Thymus (tissue), 14 donors: ENCODE measurements at places on chromosomes 1 and 21.

DNA sequence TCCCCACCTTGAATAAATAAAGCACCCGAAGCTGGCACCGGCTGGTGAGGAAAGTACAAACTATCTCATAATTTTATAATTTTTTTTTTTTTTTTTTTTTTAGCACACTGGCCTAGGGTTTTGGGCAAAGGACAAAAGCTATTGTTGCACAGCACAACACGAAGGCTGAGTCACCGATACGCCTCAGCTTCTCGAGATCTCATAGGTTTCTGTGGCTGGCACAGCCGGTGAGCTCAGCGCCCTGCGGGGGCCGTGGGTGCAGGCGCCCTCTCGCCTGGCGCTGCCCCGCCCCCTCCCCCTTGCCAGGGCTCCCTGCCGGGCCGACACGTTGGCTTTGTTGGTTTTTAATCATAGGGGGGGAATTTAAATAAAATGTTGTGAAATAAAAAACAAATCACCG is 17.2 kb downstream of the CASZ1 start:
- H3K4me3 ChIP-seq, result no peak overlapping the region
- no peaks in the 10 kb centered on the region for H3K4me1 ChIP-seq
- H3K27me3 ChIP-seq, result no peaks in the 10 kb centered on the region
- H3K27ac ChIP-seq, result no peak overlapping the region

- H3K36me3 ChIP-seq, result no peaks in the 10 kb centered on the region
- H3K4me1 ChIP-seq, result no peaks in the 10 kb centered on the region
- no peak for DNase-seq
- H3K4me3 ChIP-seq, result no peak overlapping the region
- H3K27ac ChIP-seq, result no peak overlapping the region
Measured at GRCh38 chr1:239826211-239826610, 265.5 kb upstream of the FMN2 start.

DNA sequence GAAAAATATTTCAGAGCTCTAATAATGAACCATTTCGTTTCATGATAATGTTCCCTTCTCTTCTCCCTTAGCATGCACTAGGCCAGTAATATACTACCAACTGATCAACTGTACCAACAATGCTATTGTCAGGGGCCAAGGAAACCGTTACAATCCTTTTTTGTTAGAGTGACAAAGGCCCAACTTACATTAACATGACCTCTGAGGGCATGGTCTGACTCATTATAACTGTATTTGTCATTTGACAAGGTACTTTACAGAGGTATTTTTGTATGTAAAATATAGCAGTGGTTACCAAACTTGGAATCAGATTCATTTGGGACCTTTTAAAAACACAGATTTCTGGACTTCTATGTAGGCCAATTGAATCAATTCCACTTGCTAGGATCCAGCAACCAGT is 102.6 kb upstream of the RRP15 start:
- no peak for DNase-seq
- no peaks in the 10 kb centered on the region for H3K36me3 ChIP-seq
- H3K4me1 ChIP-seq, result no peaks in the 10 kb centered on the region
- H3K4me3 ChIP-seq, result no peak overlapping the region

DNA sequence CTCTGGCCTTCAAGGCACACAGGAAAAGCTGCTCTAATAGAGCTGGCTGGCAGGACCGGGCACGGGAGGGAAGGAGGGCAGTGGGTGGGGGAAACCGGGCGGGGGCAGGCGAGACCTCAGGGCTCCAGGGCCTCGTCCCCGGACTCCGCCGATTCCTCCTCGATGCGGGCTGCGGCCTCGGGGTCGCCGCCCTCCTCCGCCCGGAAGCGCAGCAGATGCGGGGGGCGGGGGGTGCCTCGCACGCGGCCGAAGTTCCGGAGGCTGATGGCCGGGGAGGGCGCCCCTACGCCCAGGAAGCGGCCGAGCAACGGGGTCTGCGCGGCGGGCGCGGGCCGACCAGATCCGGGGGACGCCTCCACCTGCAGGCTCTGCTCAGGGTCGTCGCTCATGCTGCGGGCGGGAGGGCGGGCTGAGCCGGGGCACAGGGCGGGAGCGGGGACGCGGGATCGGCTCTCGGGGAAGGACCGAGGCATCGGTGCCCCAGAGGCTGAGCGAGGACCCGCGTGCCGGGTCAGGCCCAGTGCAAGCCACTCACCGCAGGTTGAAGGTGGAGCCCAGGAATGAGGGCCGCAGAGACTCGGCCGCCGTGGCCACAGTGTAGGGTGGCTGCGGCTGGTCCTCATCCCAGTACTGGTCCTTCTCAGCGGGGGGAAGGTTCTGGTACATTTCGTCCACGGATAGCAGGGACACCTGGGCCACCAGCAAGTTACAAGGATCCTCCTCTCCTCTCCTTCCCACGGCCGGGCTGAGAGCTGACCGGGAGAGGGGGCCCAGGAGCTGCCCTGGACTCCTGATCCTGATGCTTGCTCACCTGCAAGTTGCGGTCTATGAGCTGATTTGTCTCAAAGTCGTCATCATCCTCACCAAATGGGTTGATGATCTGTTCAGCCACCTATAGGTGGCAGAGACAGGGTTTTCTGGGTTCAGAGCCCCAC is 3.6 kb downstream of the BEST4 start:
- DNase-seq, result no peak
- H3K36me3 ChIP-seq, result peaks cover 11% of the 10 kb centered on the region
- H3K4me3 ChIP-seq, result peak overlapping the region; percentile 63
- peak overlapping the region; percentile 44 for H3K27ac ChIP-seq

DNA sequence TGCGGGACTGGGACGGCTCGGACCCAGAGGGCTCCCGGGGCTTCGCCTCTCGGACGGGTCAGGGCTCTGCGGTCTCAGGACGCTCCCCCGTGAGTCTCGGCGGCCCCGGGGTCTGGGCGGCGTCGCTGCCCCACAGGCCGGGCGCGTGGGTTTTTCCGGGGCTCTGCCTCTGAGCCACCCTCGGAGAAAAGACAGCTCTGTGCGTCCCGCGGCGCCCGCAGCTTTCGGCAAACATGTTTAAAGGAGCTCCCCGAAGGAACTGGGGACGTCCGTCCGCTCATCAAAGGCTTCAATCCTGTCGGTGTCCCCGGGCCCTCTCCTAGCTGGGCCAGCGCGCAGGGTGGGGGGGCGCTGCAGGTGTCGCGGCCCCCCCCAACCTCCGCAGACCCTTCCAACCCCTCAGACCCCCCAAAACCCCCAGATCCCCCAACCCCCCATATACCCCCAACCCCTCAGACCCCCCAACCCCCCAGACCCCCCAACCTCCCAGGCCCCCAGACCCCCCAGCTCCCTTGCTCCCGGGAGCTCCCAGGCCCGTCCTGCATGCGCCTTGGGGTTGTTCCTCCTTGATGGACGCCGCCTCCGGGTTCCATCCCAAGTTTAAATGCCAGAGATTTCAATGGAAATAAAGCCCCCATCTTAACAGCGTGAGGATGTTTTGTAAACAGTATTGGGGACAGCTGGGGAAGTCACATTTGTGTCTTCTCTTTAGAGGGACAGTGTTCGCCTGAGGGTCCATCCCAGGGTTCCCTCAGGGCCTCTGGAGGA is 996 bp upstream of the C1orf159 start:
- H3K27me3 ChIP-seq, result peaks cover 20% of the 10 kb centered on the region
- no peak for DNase-seq
- H3K36me3 ChIP-seq, result peaks cover 7% of the 10 kb centered on the region
- H3K4me1 ChIP-seq, result peaks cover 9% of the 10 kb centered on the region
- H3K27ac ChIP-seq, result no peak overlapping the region
- no peak overlapping the region for H3K4me3 ChIP-seq

GRCh38 chr21:33254766-33255165 is 11.4 kb upstream of the IL10RB start:
- no peak overlapping the region for H3K4me3 ChIP-seq
- peaks cover 80% of the 10 kb centered on the region for H3K36me3 ChIP-seq
- H3K27me3 ChIP-seq, result no peaks in the 10 kb centered on the region
- no peaks in the 10 kb centered on the region for H3K4me1 ChIP-seq

DNA sequence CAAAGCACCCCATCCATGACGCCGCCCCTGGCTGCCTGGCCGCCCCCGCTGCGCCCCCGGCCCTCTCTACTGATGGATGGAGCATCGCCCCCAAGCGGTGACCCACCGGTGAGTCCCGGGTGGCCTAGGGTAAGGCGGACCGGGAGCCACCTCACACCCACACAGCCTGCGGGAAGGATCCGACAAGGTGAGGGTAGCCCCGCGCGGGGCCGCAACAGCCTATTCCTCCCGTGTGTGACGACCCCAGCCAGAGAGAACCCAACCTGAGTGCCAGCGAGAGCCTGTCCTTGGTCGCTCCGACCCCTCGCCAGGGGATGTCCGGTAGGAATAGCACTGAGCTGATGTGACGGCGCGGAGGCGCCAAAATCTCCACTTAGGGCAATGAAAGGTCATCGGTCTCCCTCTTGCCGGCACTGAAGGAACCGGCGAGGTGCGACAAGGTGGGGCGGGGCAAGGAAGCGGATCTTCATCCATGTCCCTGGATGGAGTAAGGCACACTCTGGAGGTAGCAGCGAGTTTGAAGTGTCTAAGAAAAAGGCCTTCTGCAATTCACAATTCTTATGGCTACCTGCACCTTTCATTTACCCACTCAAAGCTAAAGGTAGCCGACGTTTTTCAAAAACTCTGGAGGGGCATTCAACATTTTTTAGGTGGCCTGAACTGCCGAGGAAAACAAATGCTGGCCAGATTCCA is 19.7 kb upstream of the CHIA start:
- peaks cover 4% of the 10 kb centered on the region for H3K4me1 ChIP-seq
- H3K36me3 ChIP-seq, result no peaks in the 10 kb centered on the region

GRCh38 chr1:64421377-64421776 is 48.6 kb upstream of the CACHD1 start:
- no peak for DNase-seq
- H3K4me3 ChIP-seq, result no peak overlapping the region
- no peaks in the 10 kb centered on the region for H3K4me1 ChIP-seq
- no peaks in the 10 kb centered on the region for H3K36me3 ChIP-seq
- H3K27ac ChIP-seq, result no peak overlapping the region
- no peaks in the 10 kb centered on the region for H3K27me3 ChIP-seq

DNA sequence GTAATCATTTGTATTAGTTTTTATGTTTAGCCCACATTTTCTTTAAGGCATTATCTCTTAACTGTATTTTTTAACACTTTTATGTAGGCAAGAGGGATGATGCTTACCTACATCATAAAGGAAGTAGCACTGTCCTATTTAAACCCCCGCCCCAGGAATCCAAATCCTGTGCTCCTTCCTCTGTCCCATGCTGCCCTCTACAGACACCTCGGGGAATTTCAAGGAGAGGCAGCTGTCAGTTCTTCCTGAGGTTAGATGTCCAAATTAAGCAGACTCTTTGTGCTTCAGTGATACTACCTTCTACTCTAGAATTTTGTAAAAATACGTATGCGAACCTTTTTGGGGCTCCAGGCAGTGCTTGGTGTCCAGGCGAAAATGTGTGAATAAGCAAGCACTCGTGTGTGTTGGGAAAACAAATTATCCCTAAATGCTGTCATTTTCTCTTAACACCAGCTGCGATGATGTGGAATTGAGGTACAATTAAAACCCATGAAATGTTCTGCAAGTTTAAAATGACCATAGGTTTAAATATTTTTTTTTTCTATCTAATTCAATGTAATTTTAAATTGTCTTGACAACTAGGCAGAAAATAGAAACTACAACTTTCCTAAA is 19.2 kb downstream of the CRCT1 start:
- H3K4me1 ChIP-seq, result no peaks in the 10 kb centered on the region
- no peak overlapping the region for H3K27ac ChIP-seq
- no peaks in the 10 kb centered on the region for H3K36me3 ChIP-seq

GRCh38 chr1:14738235-14738634 is 139.8 kb downstream of the KAZN start:
- H3K4me1 ChIP-seq, result peaks cover 68% of the 10 kb centered on the region
- H3K4me3 ChIP-seq, result no peak overlapping the region
- no peaks in the 10 kb centered on the region for H3K36me3 ChIP-seq

DNA sequence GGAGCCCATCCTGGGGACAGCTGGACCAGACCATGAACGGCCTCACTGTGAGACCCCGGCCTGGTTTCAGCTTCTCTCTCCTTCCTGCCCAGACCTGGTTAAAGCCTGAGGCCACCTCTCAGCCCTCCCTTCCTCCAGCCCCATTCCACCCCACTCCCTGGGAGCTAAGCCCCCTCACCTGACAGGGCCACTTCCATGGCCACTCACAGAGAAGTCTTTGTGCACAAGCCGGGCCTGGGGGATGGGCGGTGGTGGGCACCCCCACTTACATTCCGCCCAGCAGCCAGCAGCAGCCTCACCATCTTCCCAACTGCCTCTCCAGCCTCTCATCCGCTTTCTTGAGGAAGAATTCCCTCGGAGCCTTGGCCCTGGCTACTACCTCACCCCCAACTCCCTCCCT is 40.4 kb downstream of the RHBG start:
- H3K4me3 ChIP-seq, result no peak overlapping the region
- no peak overlapping the region for H3K27ac ChIP-seq
- DNase-seq, result no peak
